Activated T-cell treated with anti-CD3 and anti-CD28 coated beads, Interleukin-2, amount 50 U/mL, for 4 hours (primary cell): ENCODE measurements at places on chromosomes 12 and 14. TPM values are rescaled to one million over a fixed set of nuclear protein-coding genes. Genes with fewer than 3 reads are reported as not detected.

Gene PIWIL1
- not detected for total RNA-seq

Gene MFAP5
- total RNA-seq, result not detected

Gene SIRT4
- 1.8 TPM for total RNA-seq

Gene SERPINA12
- not detected for total RNA-seq

Gene TTC6
- total RNA-seq, result not detected

Gene CD69
- total RNA-seq, result 253 TPM
